ENCODE measurements at places on chromosomes 2 and 18.

- DNase-seq = no peak
Observed at GRCh38 chr2:6728156-6728555, 137.6 kb downstream of the CMPK2 start.

DNA sequence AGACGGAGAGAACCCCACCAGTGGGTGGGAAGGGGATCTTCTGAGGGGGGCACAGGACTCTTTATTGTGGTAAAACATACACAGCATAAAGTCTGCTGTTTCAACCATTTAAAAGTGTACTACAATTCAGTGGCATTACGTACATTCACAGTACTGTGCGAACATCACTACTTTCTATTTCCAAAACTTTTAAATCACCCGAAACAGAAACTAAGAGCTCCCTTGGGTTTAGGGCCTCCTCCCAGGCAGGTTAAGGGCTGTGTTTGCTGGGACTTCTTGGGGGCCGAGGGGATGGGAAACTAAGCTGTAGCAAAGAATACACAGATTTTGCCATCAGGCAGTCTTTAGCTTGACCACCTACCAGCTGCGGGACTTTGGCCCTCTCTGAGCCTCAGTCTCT, 242.0 kb downstream of the HAUS1 start:
- DNase-seq = no peak

- DNase-seq = no peak
Observed at GRCh38 chr2:143356336-143356735, 227.1 kb downstream of the ARHGAP15 start.

GRCh38 chr2:222572751-222573174, 83.1 kb downstream of the FARSB start:
- DNase-seq = peak; percentile 29

DNA sequence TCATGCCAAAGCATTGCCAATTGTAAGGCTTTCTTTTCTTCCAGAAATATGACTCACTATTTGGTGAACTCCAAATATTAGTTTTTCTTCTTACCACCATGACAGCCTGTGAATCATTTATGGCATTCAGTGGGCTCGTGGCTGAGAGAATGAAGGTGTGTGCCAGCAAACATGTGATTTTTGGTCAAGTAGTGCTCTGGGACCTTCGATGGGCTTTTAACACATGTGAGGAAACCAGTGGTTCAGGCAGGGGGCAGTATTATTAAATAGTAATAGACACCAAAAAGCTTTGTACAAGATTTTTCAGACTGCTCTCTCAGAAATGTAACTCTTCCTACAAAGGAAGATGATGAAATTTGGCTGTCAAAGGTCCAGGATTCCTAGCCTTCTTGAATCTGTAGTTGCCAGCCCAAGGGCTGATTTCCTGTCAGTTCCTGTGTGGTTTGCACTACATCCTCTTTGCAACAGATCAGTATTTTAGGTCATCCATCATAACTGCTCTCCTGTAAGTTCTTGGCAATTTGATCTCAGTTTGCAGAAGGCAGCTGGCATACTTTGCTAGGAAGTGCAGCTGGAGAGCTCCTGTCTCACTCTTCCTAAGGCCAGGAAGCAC, 64.3 kb downstream of the BABAM2 start:
- DNase-seq = peak; percentile 98

GRCh38 chr2:170394641-170395387, 216.9 kb downstream of the MYO3B start:
- peak; percentile 7 for DNase-seq

- DNase-seq = no peak
Observed at GRCh38 chr18:1408376-1408775, 503.7 kb downstream of the ADCYAP1 start.

DNA sequence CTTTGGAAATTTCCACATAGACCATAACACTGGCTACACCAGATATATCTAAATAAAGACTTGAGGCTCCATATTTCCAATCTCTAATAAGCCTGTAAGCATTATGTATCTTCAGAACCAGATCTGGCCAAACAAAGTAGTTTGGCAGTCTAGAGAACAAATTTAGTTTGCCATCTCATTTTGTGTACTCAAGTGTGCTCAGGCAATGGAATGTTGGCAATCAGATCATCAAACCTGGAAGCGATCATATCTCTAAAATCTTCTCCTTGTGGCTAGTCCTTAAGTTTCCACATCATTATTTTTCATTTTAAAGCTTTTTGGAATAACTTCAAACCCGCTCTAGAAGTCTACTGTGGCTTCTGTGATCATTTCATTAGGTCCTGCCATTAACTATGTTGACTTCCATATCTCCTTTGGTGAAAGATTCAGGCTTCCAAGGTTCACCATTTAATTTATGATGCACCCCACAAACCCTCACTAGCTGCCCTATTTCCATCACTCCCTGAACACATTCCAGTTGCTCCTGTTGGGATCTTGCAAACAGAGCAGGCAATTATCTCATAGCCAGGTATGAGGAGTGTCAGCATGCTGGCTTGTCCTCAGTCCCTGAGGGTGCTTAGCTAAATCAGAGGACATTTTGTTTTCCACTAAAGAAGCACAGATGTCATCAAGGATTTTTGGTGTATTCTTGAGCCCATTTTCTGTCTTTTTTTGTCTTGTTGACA, 46.2 kb downstream of the WDR75 start:
- no peak for DNase-seq

DNA sequence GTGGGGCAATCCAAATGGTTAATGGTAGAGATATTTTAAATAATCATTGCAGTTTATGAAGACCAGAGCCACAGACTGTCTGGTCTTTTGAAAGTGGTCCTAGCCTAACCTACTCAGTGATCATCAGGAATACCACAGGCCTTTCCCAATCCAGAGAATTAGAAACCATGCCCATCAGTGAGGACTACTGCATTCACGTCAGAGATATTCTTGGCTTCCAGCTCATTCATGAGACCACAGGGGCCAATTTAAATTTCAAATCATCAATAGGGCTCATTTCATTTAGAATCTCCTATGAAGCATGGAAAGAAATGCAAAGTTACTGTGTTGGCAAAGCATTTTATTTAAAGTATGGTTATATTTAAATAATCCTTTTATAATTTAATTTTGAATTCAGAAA, 362.3 kb upstream of the KCNJ3 start:
- no peak for DNase-seq

DNA sequence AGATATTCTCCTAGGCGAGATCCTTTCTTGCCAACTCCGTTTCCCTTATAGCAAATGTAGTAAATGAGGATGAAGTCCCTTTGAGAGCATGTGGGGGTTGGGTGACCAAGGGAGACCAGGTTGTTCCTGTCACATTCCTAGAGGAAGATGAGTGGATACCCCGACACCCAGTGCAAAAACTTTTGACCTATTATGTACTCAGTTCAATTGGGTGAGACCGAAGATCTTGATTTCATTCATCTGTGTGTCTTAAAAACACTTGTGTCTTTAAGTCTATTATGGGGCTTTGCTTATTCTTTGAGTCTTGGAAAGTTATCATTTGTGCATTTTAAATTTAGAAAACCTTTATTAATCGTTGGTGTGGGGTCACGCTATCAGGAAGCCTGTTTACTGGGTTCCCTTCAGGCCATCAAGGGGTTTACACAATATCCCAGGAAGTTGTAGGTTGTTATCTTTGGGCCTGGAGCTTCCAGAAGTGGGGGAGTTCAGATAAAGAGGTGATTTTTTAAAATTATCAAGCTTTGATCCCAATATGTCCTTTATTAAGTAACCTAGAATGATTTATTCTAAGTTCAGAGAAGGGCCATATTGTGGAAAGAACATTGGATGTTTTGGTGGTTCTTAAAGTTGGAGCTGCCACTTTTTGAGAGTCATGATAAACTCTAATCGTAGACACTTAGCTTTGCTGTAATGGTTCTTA, 2.8 kb downstream of the RHOB start:
- peak; percentile 48 for DNase-seq

GRCh38 chr18:79397830-79398761, 2.4 kb downstream of the NFATC1 start:
- DNase-seq = no peak

- no peak for DNase-seq
Observed at GRCh38 chr18:22557168-22557941, 139.6 kb upstream of the CTAGE1 start.

GRCh38 chr18:78455386-78455785, 524.2 kb upstream of the SALL3 start:
- no peak for DNase-seq

DNA sequence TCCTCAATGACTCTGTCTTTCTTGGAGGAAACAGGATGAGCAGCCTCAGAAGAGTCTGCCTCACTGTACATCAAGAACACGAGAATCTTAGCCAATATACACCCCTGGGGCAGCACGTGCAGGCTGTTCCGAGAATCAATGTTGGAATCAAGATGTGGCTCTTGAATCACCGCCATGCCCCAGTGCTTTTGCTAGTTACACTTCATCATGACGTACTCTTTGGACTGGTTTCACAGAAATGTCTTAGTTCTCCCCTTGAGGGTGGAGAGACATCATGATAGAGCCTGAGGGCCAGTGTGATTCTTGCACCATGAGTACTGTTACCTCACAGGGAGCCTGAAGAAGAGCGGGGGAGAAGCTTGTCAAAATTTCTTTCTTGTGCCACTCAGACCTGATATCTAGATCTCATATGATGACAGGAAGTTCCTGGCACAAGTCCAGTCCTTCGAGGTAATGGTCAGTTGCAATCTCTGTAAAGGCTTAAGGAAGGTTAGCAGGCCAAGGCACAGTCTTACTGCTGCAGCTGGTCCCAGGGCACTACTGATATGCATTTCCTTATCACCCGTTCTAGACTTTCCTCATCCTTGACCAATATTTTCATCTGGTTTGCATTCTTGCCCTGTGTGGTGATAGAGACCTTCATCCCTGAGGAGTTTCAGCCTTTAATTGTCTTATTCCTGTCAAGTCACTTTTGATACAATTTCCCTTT, 28.2 kb upstream of the STAT4 start:
- DNase-seq = no peak

DNA sequence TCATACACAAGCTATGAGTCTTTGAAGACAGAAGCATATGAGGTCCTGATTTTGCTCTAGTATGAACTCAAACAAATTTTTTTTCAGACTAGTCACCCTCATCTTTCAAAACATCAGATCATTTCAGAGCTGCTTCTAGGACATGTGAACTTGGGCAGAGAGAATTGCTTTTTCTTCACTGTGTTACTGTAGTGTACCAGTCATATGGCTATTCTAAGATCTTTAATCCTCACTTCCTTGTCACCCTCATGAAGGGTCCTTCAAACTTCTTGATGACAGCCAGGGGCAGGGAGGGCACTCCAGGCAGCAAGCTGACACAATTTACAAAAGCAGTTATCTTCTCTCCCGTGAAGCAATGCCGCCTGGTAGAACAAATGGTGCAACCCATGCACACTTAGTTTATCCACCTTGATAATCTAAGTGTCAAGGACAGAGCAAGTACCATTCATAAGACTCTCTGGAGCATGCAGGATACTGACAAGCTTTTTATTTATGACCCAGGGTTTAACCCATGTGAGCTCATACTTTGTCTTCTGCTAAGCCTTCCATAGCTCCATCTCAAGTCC, 200.6 kb downstream of the DPP10 start:
- DNase-seq = no peak

GRCh38 chr2:213766465-213766901, 482.2 kb downstream of the SPAG16 start:
- DNase-seq = no peak

GRCh38 chr2:101089419-101089818, 61.8 kb downstream of the TBC1D8 start:
- no peak for DNase-seq

DNA sequence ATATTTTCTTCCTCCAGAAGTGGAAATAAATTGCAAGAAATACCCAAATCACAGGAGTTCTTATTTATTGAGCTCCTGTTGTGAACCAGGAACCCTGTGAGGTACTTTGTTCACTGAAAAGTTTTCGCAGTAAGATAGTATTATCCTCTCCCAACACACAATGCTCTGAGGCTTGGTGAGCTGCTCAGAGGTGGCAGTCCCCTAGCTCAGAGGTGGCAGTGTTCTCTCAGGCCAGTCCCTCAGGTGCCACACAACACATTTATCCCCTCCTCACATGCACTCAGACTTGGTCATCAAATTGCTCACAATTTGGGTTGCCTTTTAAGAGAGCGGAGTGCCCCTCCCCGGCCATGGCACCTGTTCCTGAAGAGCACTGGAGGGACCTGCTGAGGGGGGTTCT, 25.9 kb downstream of the FAM228A start:
- DNase-seq = no peak

DNA sequence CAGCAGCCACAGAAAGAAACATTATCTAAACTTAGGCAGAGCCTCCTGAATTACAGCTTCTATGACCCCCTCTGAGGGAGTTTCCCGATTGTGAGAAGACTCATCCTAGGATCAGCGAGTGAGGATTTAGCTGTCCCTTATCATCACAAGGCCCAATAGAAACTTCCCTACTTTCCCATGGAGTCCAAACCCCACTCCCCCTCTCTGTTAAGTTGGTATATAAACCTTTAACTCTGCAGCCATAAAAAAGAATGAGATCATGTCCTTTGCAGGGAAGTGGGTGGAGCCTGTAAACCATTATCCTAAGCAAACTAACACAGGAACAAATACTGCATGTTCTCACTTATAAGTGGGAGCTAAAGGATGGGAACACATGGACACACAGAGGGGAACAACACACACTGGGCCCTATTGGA, 78.8 kb downstream of the MYL12B start:
- DNase-seq = no peak

- no peak for DNase-seq
Observed at GRCh38 chr18:75391279-75392225, 36.0 kb downstream of the SMIM21 start.

DNA sequence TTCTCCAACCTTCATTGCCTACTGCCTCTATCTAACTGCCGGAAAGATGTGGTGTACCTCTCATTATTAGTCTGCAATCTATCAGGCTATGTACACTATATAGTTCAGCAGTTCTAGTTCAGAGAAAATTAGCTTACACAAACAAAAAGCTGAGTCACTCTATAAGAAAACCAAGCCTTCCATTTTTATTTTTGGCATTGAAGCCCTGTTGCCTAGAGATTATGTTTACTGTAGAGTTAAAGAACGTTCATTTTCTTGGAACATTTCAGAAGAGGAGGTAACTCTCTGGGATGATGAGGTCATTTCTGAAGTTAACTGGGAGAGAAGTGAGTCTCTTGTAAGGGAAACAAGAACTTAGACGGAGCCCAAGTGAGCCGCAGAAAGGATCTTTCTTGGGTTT, 133.5 kb downstream of the FAM124B start:
- peak; percentile 77 for DNase-seq

Data from fibroblast of skin of scalp (primary cell).